ENCODE measurements at places on chromosomes 16 and 17.

- no peak for DNase-seq
Observed at GRCh38 chr17:214881-215331, 33.5 kb upstream of the DOC2B start.

GRCh38 chr17:4407216-4407615 lies 26.5 kb upstream of the SPNS3 start:
- no peak for DNase-seq

GRCh38 chr17:45430738-45431530 lies 1.7 kb downstream of the ARHGAP27 start:
- no peak for DNase-seq

GRCh38 chr16:48444574-48444973 lies 59.4 kb upstream of the SIAH1 start:
- DNase-seq, result no peak

All from dorsolateral prefrontal cortex (tissue), 122 donors.